ENCODE measurements at places on chromosomes 6 and 20. TPM values are rescaled to one million over a fixed set of nuclear protein-coding genes. Genes with fewer than 3 reads are reported as not detected.

DNA sequence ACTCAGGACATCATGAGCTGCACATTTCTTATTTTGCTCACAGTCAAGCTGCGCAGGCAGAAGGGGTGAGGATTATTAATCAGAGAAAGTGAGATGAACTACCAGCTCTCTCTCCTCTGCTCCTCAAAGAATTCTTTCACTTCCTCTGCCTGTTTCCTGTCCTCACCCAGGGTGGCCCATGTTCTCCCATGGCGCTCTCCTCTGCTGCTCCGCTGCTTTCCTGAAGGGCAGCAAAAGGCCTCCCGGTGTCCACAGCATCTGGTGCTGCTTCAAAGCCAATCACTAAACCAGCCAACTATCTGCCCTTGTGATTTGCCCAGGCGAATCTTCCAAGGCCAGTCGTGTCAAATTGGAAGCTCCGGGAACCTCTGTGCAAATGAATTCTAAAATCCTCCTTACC, 324.2 kb downstream of the TPBG start:
- no peak overlapping the region for H3K4me3 ChIP-seq
- no peaks in the 10 kb centered on the region for H3K27me3 ChIP-seq
- DNase-seq: no peak
- peak overlapping the region; percentile 38 for H3K27ac ChIP-seq

GRCh38 chr6:40848038-40848437, 191.0 kb downstream of the UNC5CL start:
- no peaks in the 10 kb centered on the region for H3K36me3 ChIP-seq
- no peak for DNase-seq
- no peak overlapping the region for H3K27ac ChIP-seq
- peaks cover 19% of the 10 kb centered on the region for H3K27me3 ChIP-seq

DNA sequence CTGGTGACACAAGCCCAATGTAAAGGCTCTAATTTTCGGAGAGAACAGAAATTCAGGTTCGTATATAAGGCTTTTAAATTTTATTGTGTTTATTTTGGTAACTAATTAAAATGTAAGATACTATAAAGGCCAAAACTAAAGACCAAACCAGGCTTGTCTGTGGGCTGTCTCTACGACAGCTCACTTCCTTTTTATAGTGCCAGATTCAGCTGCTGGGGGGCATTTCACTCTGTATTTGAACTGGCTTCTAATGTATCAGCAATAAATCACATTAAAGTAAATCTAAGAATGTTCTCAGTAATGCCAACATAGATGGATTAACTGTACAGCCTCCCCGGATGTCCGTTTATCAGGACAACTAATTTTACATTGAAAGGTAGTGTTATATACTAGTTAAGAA, 31.1 kb upstream of the STXBP5 start:
- H3K4me1 ChIP-seq: no peaks in the 10 kb centered on the region
- no peaks in the 10 kb centered on the region for H3K36me3 ChIP-seq
- H3K27me3 ChIP-seq: no peaks in the 10 kb centered on the region
- no peak overlapping the region for H3K4me3 ChIP-seq
- H3K27ac ChIP-seq: no peak overlapping the region

- no peak overlapping the region for H3K27ac ChIP-seq
- no peak for DNase-seq
- peaks cover 33% of the 10 kb centered on the region for H3K27me3 ChIP-seq
- no peak overlapping the region for H3K4me3 ChIP-seq
- H3K4me1 ChIP-seq: no peaks in the 10 kb centered on the region
These were observed 123.5 kb downstream of the GRM4 start for GRCh38 chr6:34022250-34022872.

The SRSF12 gene
- polyA plus RNA-seq: 0.92 TPM

The TCP11 gene
- polyA plus RNA-seq: not detected

GRCh38 chr6:108452711-108453195, 108.0 kb upstream of the FOXO3 start:
- DNase-seq: no peak
- no peak overlapping the region for H3K27ac ChIP-seq
- no peaks in the 10 kb centered on the region for H3K36me3 ChIP-seq
- H3K4me3 ChIP-seq: no peak overlapping the region

DNA sequence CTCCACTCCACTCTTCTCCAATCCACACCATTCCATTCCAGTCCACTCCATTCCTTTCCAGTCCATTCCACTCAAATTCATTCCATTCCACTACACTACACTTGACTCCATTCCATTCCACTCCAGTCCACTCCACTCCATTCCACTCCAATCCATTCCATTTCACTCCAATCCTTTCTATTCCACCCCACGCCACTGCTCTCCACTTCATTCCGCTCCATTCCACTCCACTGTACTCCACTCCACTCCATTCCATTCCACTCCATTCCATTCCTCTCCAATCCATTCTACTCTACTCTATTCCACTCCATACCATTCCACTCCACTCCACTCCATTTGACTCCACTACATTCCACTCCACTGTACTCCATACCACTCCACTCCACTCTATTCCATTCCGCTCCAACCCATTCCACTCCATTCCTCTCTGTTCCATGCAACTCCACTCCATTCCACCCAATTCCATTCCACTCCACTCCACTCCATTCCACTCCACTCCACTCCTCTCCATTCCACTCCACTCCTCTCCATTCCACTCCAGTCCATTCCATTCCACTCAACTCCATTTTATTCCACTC, 23.4 kb upstream of the DEFB125 start:
- no peak for DNase-seq
- H3K27ac ChIP-seq: no peak overlapping the region
- no peaks in the 10 kb centered on the region for H3K36me3 ChIP-seq
- no peaks in the 10 kb centered on the region for H3K4me1 ChIP-seq

The KCNG1 gene
- 111 TPM for polyA plus RNA-seq

The MPC1 gene
- polyA plus RNA-seq: 56.7 TPM

The TINAG gene
- not detected for polyA plus RNA-seq

DNA sequence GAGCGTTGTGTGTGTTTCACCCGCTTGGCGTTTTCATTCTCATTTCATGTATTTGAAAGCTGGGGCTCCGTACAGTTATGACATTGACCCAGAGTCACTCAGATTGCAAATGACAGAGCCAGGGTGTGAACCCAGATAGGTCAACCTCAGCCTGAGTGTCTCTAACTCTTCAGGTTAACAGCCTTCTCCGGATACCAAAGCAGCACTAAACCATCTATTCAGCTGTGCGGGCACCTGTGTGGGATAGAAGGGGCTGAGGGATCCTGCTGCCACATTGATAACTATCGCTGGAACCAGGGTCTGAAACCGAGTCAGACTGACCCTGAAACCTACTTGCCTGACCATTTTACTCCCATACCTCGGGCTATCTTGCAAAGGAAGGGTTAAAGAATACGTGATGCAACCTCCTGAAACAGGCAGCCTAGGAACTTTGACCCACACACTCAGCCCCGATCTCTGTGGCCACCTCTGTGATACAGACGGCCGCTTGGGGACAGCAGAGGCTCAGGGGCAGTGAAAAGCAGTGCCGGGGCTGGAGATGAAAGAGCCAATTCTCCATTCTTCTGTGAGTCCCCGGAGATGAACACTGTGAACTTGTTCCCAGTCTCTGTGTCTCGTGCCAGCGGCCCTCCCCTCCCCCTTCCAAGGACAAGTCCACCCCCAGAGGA, 233.5 kb upstream of the QKI start:
- no peaks in the 10 kb centered on the region for H3K36me3 ChIP-seq
- peaks cover 10% of the 10 kb centered on the region for H3K27me3 ChIP-seq
- no peaks in the 10 kb centered on the region for H3K4me1 ChIP-seq
- no peak for DNase-seq

DNA sequence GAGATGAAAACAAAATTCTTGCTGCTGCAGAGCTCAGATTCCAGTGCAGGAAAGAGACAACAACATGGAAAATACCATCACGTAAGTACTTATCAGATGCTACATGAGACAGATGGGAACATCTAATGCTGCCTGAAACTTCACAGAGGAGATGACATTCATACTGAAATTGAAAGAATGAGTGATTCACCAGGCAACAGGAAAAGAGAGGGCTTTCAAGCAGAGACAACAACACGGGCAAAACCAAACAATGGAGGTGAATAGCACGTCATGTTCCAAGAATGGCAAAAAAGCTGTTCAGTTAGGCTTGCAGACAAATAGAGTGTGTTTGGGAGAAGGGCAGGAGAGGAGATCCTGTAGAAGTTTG, 39.3 kb downstream of the GTF2H5 start:
- DNase-seq: no peak
- H3K36me3 ChIP-seq: no peaks in the 10 kb centered on the region
- no peak overlapping the region for H3K27ac ChIP-seq
- H3K27me3 ChIP-seq: peaks cover 36% of the 10 kb centered on the region
- H3K4me1 ChIP-seq: peaks cover 8% of the 10 kb centered on the region
- no peak overlapping the region for H3K4me3 ChIP-seq

GRCh38 chr20:23754731-23755130, 4.0 kb upstream of the CST1 start:
- no peak overlapping the region for H3K27ac ChIP-seq
- H3K4me1 ChIP-seq: no peaks in the 10 kb centered on the region
- H3K4me3 ChIP-seq: no peak overlapping the region
- no peak for DNase-seq

DNA sequence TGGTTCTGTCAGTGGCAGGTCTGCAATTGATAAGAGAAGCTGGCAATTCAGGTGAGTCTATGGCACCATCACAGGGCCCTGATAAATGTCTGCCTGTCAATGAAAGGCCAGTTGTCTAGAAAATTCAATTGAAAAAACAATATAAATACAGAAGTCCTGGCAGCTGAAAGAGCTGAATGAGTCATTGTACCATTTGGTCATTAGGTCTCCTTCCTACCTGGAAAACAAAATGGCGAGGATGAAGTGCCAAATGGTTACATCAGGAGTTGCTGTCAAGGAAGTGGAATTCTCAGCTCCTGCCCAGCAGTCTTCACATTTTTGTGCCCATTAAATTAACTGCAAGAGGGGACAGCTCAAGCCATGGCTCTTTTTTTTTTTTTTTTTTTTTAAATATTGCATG, 37.7 kb downstream of the PEX7 start:
- H3K4me1 ChIP-seq: no peaks in the 10 kb centered on the region
- no peak overlapping the region for H3K4me3 ChIP-seq
- H3K36me3 ChIP-seq: peaks cover 8% of the 10 kb centered on the region

The SLC17A2 gene
- not detected for polyA plus RNA-seq

DNA sequence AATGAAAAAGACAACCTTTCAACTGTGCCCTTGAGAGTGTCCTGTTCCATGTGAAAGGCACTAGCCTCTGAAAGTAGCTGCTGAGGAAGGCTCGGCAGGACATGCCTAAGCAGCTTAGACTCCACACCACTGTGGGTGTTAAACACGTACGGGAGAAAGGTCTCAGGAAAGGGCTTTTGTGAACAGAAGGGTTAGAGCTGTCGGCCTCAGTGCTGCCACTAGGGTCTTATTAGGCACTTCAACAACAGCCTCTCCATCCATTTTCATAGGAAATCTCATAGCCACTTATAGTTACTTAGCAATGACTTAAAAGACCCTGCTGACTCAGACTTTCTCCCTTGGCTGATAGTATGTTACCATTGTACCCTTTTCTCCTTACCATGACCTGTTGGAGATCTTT, 662.8 kb downstream of the TBC1D32 start:
- H3K4me1 ChIP-seq: no peaks in the 10 kb centered on the region
- H3K36me3 ChIP-seq: peaks cover 2% of the 10 kb centered on the region
- no peaks in the 10 kb centered on the region for H3K27me3 ChIP-seq
- no peak overlapping the region for H3K27ac ChIP-seq

- H3K4me3 ChIP-seq: no peak overlapping the region
- no peaks in the 10 kb centered on the region for H3K4me1 ChIP-seq
- H3K36me3 ChIP-seq: no peaks in the 10 kb centered on the region
- no peak overlapping the region for H3K27ac ChIP-seq
- no peaks in the 10 kb centered on the region for H3K27me3 ChIP-seq
These were observed 677.5 kb downstream of the HDGFL1 start for GRCh38 chr6:23246896-23247295.

GRCh38 chr6:166446146-166446545, 63.4 kb upstream of the MPC1 start:
- DNase-seq: no peak
- H3K27me3 ChIP-seq: peaks cover 16% of the 10 kb centered on the region
- peaks cover 13% of the 10 kb centered on the region for H3K36me3 ChIP-seq
- H3K4me1 ChIP-seq: peaks cover 4% of the 10 kb centered on the region

The CAGE1 gene
- polyA plus RNA-seq: not detected

The DLK2 gene
- polyA plus RNA-seq: 0.39 TPM

GRCh38 chr20:24481173-24481572, 11.7 kb downstream of the SYNDIG1 start:
- H3K27me3 ChIP-seq: peaks cover 22% of the 10 kb centered on the region
- no peaks in the 10 kb centered on the region for H3K4me1 ChIP-seq
- no peak overlapping the region for H3K4me3 ChIP-seq
- no peak for DNase-seq

DNA sequence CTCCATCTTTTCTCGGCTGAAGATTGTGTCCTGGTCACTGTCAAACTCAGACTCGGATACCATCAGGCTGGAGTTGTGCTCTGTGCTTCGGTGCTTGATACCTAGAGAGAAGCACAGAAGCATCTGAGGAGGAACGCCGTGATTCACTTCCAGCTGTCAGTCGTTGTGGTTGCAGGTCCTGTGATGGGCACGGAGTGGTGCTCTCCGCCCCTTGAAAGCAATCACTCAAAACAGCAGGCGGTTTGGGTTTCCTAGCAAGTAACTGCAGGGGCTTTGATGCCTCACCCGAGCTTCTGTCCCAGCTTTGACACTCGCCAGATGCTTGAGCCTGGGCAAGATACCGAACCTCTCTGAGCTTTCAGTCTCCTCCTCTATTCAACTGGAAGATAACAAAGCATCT, 52.5 kb downstream of the ALDH5A1 start:
- no peak overlapping the region for H3K27ac ChIP-seq
- peaks cover 14% of the 10 kb centered on the region for H3K27me3 ChIP-seq
- DNase-seq: peak; percentile 24
- no peak overlapping the region for H3K4me3 ChIP-seq
- no peaks in the 10 kb centered on the region for H3K4me1 ChIP-seq

DNA sequence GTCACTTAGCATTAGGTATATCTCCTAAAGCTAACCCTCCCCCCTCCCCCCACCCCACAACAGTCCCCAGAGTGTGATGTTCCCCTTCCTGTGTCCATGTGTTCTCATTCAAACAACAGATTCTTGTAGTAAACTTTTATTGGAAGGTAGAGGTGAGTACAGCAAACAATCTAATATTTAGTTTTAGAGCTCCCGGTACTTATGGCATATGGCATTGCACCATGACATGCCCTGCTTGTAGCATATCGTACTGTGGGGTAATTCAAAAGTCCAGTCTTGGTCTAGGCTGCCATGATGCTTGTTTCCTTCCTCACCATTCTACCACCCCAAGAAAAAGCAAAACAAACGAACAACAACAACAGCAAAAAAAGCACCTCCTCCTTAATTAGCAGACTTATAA, 289.5 kb downstream of the ZNF217 start:
- H3K4me1 ChIP-seq: no peaks in the 10 kb centered on the region
- no peak for DNase-seq
- no peaks in the 10 kb centered on the region for H3K36me3 ChIP-seq

All from naive B cell (primary cell).